Vein endothelial cell (primary cell): ENCODE measurements at places on chromosomes 12 and 14. TPM values are rescaled to one million over a fixed set of nuclear protein-coding genes. Genes with fewer than 3 reads are reported as not detected.

Gene SDR9C7
- total RNA-seq, result not detected in 2 replicates

Gene INSM2
- not detected in 2 replicates for total RNA-seq

Gene LUM
- 1.2 and 1.3 TPM in 2 replicates for total RNA-seq

Gene LGR5
- total RNA-seq, result not detected in 2 replicates

Gene TEX52
- not detected in 2 replicates for total RNA-seq

Gene MYF6
- total RNA-seq, result not detected in 2 replicates

Gene OTX2
- total RNA-seq, result not detected in 2 replicates

Gene GPR65
- 0.33 TPM in 1 of 2 replicates, not detected in the other for total RNA-seq

Gene NOP9
- total RNA-seq, result 32.3 and 34.9 TPM in 2 replicates

Gene KRT74
- total RNA-seq, result not detected in 2 replicates

Gene OR4E2
- not detected in 2 replicates for total RNA-seq

Gene SLC35E3
- 4.2 and 5.0 TPM in 2 replicates for total RNA-seq

Gene HRK
- total RNA-seq, result not detected in 2 replicates

Gene EPYC
- total RNA-seq, result not detected in 2 replicates

Gene IRF9
- 31.0 and 35.6 TPM in 2 replicates for total RNA-seq

Gene KRT75
- not detected in 2 replicates for total RNA-seq

Gene TOMM20L
- total RNA-seq, result 0.65 TPM in 1 of 2 replicates, not detected in the other

Gene MUCL1
- total RNA-seq, result not detected in 2 replicates

Gene USP44
- total RNA-seq, result 0.96 and 2.0 TPM in 2 replicates

Gene ANKS1B
- 0.48 and 0.65 TPM in 2 replicates for total RNA-seq

Gene GALNT6
- total RNA-seq, result 63.4 and 69.8 TPM in 2 replicates

Gene IL26
- not detected in 2 replicates for total RNA-seq

Gene DGLUCY
- 91.6 and 104 TPM in 2 replicates for total RNA-seq

Gene PLBD1
- 0.10 TPM in 1 of 2 replicates, not detected in the other for total RNA-seq

Gene KRT77
- total RNA-seq, result not detected in 2 replicates

Gene MYRFL
- under 0.01 TPM in 1 of 2 replicates, not detected in the other for total RNA-seq

Gene C1S
- total RNA-seq, result 0.48 and 0.98 TPM in 2 replicates

Gene PTPN6
- 1.2 and 2.0 TPM in 2 replicates for total RNA-seq

Gene KRT80
- total RNA-seq, result 2.4 and 7.2 TPM in 2 replicates

Gene CCDC175
- not detected in 2 replicates for total RNA-seq

Gene SRP54
- 62.4 and 67.4 TPM in 2 replicates for total RNA-seq

Gene OR6C4
- not detected in 2 replicates for total RNA-seq

Gene GNB3
- total RNA-seq, result 2.6 and 2.9 TPM in 2 replicates

Gene MSI1
- not detected in 2 replicates for total RNA-seq

Gene TMEM63C
- not detected in 2 replicates for total RNA-seq

Gene REP15
- 2.9 and 6.2 TPM in 2 replicates for total RNA-seq

Gene TSHR
- not detected in 2 replicates for total RNA-seq

Gene FOXN4
- not detected in 2 replicates for total RNA-seq

Gene CEP290
- 16.5 and 16.7 TPM in 2 replicates for total RNA-seq

Gene SRRM4
- total RNA-seq, result not detected in 2 replicates

Gene TSPAN31
- total RNA-seq, result 33.3 and 47.4 TPM in 2 replicates

Gene PTGDR
- not detected in 2 replicates for total RNA-seq

Gene FGD4
- total RNA-seq, result 41.8 and 68.5 TPM in 2 replicates

Gene NXPH4
- total RNA-seq, result 0.19 TPM in 1 of 2 replicates, not detected in the other

Gene SDS
- total RNA-seq, result not detected in 2 replicates
